ENCODE measurements at places on chromosomes 13 and 19.

GRCh38 chr13:35473206-35473775 lies 3.2 kb downstream of the MAB21L1 start:
- no peak for DNase-seq

- DNase-seq = no peak
Measured at GRCh38 chr13:24110011-24110410, 50.5 kb upstream of the SPATA13 start.

DNA sequence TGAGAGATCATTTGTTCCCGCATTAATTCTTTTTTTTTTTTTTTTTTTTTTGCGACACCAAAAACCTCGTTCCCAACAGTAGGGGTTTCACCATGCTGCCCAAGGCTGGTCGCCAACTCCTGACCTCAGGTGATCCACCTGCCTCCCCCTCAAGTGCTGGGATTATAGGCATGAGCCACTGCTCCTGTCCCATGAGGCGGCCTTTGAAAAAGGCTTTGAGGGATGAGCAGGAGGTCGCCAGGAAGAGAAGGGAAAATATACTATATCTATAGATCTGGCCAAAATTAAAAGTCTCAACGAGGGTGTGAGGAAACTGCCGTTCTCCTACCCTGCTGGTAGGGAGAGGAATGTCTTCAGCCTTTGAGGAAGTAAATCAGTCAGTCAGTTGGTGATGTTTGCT lies 26.2 kb downstream of the ZNF473 start:
- no peak for DNase-seq

- no peak for DNase-seq
Measured at GRCh38 chr13:35833608-35834275, 297.4 kb downstream of the DCLK1 start.

GRCh38 chr19:4099041-4099764 lies 24.7 kb downstream of the MAP2K2 start:
- no peak for DNase-seq

GRCh38 chr19:37874784-37875183 lies 31.6 kb downstream of the WDR87 start:
- no peak for DNase-seq

- DNase-seq = no peak
Measured at GRCh38 chr19:10497371-10497770, 5.8 kb downstream of the KEAP1 start.

- no peak for DNase-seq
Measured at GRCh38 chr19:16156904-16157303, 13.4 kb downstream of the HSH2D start.

DNA sequence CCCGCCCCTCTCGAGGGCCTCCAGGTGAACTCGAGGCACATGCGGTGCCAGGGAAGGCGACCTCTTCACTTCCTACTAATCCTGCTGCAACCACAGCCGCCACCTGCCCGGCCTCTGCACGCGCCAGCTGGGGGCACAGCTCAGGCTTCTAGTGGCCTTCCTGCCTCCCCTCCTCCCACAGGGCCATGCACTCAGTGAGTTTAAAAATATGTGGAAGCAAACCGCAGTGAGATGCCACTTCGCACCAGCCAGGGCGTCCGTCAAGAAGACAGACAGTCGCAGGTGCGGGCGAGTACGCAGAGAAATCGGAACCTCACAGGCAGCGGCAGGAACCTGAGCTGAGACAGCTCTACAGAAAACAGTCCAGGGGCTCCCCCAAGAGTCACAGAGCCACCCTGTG lies 10.4 kb downstream of the LMNB2 start:
- DNase-seq = no peak

DNA sequence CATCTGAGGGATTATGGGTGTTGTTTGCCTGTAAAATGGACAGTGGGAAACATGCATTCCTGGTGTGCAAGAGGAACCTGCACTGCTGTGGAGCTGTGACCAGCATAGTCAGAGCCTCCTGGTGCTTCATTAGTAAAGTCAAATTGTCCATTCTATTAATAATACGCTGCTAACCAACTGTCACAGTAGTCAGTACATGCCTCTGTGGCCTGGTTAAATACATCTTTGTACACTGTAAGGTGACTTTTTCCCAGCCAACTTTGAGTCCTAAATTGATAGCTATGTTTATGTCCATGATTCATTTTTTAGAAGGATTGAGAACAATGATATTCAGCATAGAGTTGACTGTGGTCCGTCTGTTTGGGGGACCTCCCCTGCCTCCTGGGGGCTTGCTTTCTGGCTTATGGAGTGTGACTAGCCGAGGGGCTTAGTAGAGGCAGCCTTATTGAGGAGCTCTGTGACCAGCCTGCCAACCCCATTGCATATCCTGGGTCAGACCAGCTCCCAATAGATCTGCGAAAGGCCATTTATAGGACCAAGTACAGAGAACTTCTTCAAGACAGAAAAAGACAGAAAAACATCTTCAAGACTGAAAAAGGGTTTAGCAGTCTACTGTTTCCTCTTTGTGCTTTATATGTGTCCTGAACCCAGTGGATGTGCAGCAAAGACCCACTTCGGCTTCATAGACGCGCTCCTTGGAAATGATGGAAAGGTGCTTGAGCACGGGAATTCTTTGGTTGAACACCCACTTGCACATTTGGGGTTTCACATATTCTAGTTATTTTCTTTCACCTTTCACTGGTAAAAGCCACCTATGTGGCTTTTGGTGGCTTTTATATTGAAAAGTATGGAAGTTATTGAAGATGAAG lies 4.3 kb downstream of the GPR183 start:
- DNase-seq = no peak

- DNase-seq = no peak
Measured at GRCh38 chr13:98345107-98345935, 168.3 kb upstream of the RNF113B start.

GRCh38 chr19:3149526-3150505 lies 14.0 kb downstream of the GNA15 start:
- no peak for DNase-seq

DNA sequence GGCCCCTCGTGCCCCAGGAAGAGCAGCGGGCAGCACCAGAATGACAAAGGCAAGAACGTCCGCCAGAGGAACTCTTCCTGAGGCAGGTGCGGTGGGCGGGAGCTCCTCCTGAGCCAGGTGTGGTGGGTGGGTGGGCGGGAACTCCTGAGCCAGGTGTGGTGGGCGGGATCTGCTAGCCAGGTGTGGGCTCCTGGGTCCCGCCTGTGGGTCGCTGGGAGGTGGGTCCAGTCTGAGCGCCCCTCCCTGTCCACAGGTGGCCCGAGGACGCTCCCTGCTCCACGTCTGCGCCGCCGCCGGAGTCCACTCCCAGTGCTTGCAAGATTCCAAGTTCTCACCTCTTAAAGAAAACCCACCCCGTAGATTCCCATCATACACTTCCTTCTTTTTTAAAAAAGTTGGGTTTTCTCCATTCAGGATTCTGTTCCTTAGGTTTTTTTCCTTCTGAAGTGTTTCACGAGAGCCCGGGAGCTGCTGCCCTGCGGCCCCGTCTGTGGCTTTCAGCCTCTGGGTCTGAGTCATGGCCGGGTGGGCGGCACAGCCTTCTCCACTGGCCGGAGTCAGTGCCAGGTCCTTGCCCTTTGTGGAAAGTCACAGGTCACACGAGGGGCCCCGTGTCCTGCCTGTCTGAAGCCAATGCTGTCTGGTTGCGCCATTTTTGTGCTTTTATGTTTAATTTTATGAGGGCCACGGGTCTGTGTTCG lies 7.0 kb upstream of the HCN2 start:
- no peak for DNase-seq

GRCh38 chr13:39586151-39586550 lies 16.8 kb downstream of the LHFPL6 start:
- no peak for DNase-seq

DNA sequence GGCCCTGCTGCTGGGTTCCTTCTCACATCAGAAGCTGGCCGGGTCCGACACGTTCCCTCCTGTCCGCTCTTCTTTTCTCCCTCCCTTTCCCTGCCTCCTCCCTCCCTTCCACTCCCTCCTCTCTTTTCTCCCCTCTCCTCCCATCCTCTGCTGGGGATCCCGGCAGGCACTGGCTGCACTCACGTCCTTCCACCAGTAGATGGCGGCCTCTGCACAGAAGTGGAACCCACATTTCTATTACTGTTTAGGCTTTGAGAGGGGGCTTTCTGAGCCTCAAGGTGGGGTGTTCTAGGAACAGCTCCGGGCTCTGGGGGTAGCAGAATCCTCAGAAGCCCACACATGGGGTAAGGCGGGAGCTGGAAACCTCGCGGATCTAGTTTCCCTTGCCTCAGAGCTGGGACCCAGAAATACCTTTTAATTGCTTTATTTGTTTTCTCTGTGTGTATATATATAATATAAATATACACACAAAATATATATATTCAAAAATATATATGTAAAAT lies 294.2 kb downstream of the ZNF536 start:
- DNase-seq = peak; percentile 49

- no peak for DNase-seq
Measured at GRCh38 chr19:39196860-39197562, at the start of gene NCCRP1. Gene NCCRP1 (plus strand): TSS chr19:39196964. CDS start chr19:39196983, 19 bp downstream.

GRCh38 chr13:102461302-102461701 lies 59.5 kb upstream of the FGF14 start:
- DNase-seq = no peak

GRCh38 chr19:35155441-35155840 lies 906 bp downstream of the FXYD5 start:
- DNase-seq = peak; percentile 57

DNA sequence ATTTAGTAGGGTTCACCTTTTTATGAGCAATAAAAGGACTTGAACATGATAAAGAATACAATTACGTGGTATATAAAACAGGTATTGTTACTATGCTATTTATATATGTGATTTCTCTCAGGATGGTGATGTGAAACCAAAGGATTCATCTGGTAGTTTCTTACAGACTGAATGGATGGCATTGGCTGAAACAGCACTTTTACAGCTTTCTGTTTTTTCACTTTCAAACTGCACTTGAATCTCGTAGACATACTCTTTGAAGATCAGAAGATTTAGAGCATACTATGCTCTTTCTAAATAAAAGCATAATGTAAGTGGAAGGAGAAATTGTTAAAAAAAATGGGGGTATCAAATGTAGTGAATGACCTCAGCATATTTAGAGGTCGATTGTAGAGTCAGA lies 354.8 kb downstream of the HS6ST3 start:
- DNase-seq = no peak

- peak; percentile 41 for DNase-seq
Measured at GRCh38 chr19:33796164-33796875, at the start of gene KCTD15. Gene KCTD15 (plus strand): TSS chr19:33796870. CDS start chr19:33800455, 3,585 bp downstream.

- DNase-seq = no peak
Measured at GRCh38 chr19:8489561-8490394, 12.7 kb downstream of the PRAM1 start.

- DNase-seq = peak; percentile 63
Measured at GRCh38 chr19:17405250-17406045, at the start of gene BST2. Gene BST2 (minus strand): TSS chr19:17405630. CDS start chr19:17405575, 55 bp downstream.

GRCh38 chr19:2923510-2923909 lies 21.3 kb downstream of the ZNF77 start:
- no peak for DNase-seq

DNA sequence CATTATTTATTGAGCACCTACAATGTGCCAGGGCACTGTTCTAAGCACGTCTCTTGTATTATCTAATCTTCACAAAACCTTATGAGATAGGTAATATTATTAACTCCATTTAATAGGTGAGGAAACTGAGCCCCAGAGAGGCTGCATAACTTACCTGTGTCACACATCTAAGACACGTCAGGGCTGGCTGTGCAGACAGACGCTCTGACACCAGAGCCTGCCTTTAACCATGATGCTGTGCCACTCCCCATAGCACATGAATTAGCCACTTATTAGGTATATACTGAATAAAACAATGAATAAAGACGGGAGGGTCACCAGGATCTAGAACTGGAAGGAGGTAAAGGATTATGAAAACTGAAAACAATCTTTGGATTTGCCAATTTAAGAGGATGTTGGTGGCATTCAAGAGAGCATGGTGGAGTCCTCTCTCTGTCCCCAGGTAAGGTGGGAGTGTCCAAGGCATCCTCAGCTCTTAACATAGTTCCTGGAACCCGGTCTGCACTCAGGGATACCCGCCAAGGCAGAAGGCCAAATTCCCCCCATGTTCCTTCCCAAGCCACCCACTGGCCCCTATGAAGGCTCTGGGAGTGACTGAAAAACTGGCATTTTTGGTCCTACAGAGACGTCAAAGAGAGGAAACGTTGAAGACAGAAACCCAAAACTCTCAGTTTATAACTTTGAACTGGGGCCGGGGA lies 479.7 kb downstream of the FOXO1 start:
- peak; percentile 11 for DNase-seq

- no peak for DNase-seq
Measured at GRCh38 chr19:1298235-1298634, 12.6 kb downstream of the EFNA2 start.

DNA sequence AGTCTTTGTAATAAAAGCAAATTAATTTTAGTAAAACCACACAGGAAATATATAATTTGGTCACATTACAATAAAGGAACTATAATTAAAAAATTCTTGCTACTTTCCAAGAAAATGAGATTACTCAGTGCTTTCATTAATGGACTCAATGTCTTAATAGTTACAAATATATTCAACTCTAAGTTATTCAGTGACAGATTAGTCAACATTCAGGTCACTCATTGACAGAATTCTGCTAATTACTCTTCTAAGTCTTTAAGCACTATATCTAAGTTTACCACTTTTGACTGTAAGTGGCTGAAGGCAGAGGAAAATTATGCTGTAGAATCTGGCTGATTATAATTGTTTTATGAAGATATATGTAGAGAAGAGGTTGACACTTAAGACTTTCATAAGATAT lies 1365.0 kb downstream of the EFNB2 start:
- DNase-seq = no peak

- DNase-seq = no peak
Measured at GRCh38 chr13:60158321-60158801, 5.4 kb downstream of the DIAPH3 start.

DNA sequence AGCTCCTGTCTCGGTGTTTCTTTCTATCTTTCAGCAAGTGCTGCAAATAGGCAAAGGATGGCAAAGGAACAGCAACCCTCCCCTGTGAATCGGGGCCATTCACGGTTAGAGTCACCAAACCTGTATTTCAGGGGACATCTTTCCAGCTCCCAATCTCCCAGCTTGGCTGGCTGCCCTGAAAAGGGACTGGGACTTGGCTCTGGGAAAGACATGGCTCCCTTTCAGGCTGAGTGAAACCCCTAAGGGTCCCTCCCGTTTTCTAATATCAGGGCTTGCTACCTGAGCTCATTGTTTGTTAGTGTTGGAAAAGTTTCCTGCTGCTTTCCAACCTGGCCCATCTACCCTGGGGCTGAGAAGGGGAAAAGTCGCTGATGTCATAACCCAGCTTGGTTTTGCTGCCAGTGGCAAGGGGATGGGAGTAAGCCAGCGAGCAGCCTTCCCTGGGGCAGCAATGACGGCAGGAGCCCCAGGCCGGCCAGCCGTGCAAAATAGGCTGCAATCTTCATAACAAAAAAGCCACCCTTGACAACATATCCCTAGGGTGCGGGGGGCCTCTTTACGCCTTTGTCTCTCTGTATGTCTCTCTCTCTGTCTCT lies 29.9 kb downstream of the SERP2 start:
- DNase-seq = no peak

- DNase-seq = no peak
Measured at GRCh38 chr19:33998739-33999345, 173.5 kb upstream of the LSM14A start.

- no peak for DNase-seq
Measured at GRCh38 chr13:98461486-98462240, 115.2 kb downstream of the STK24 start.
